ENCODE measurements at places on chromosomes 3 and 15.

GRCh38 chr15:83449937-83450506, 2.9 kb downstream of the SH3GL3 start:
- DNase-seq: no peak

DNA sequence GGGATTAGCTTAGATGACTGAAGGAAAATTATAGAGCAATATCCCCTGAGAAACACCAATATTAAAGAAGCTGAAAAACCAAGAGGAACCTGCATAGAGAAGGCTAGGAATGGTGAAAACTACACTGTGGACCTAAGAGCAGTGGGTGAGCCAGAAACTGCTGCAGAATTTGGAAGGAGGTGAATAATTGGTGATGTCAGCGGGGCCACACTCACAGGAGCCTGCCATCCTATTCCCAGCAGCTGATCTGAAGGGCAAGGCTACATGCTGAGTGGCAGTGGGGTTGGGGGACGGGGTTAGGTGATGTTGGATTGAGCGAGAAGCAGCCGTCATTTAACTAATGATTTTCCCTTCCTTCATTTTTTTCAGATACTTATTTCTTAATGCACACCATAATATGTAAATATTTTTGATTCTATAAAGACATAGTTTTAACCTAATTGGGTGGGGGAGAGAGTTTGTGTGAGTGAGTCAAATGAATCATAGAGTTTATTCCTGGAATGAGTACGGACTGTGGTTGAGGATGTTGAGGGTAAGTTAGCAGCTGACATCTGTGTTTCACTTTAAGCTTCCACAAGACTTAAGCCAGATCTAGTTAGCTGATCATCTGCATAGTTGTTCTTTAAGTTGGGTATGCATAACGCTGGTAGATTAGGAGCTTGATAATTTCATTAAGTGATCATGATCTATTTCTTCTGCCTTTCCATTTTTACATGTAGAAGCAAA, 222.8 kb downstream of the PTPRG start:
- no peak for DNase-seq

DNA sequence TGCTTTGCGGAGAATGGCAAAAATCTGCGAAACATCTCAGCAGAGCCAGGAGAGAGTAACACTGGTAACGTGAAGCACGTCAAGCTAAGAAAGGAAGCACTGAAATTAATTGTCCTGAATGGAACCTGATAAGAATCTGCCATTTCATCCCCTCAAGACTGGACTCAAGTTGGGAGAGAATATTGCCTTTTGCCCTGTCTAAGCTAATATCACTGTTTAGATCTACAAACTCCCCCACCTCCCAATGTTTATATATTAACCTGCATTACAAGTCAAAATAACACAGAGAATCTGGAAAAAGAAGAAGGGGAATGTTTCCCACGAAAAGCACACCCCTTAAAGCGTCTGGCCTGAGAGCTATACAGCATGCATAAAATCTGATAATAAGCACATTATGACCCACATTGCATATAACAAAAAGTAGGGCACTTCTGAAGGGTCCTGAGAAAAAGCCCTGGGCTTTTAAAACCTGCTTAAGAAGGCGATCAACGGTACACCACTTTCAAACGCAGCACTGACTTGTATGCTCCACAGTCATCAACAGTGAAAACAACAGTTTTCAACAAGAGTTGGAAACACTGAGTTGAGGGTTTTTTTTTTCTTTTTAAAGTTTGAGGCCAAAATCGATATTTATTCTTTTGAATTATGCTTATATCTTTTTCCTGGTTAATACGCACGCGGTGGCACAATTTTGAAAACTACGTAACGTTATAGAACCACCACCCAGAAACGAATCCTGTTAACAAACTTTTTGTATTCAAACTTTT, 1.4 kb upstream of the KAT2B start:
- DNase-seq: peak; percentile 61

DNA sequence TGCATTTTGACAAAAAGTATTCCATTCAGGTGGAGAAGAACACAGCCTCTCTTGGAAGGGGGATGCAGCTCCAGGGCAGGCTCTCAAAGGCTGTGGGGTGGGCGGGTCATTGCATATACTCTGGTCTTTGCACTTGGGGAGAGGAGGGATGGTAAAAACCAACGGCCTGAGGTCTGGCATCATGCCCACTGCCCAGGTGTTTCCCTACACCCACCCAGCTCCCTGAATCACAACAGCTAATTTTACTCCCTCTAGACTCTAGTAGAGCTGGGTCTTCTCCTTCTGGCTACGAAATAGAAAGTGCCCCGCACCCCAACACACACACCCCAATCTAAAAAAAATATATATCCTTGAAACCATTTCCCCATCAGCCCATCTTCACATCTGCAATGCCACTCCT, 1.0 kb downstream of the MYLK start:
- no peak for DNase-seq

GRCh38 chr3:69012800-69013252, 658 bp downstream of the EOGT start:
- DNase-seq: peak; percentile 36

GRCh38 chr3:63863150-63864007, at the start of the genes ATXN7 and THOC7:
Gene ATXN7, plus strand, starts transcription at chr3:63863867. Its CDS starts 48,732 bp downstream, at chr3:63912599.
Gene THOC7, minus strand, starts transcription at chr3:63863805. Its CDS starts 15 bp downstream, at chr3:63863790.
- peak; percentile 59 for DNase-seq

DNA sequence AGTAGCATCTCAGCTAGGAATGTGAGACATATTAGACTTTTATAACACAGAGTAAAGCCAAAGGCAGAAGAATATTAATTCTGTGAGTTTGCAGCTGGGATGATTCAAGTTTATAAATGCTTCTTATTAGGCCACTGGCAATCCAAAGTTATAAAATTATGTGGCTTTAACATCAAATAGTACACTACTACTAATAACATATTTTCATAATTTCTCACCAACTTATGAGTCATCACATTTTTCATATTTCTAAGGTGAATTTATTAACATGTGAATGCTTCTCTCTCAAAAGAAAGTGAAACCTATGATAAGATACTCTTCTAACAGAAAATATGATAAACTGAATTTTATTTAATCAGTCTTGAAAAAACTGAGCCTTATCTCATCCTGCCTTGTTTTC, 1348.2 kb upstream of the ALCAM start:
- DNase-seq: no peak
